RPMI7951 (cell line): ENCODE measurements at places on chromosomes 2 and 18. TPM values are rescaled to one million over a fixed set of nuclear protein-coding genes. Genes with fewer than 3 reads are reported as not detected.

DNA sequence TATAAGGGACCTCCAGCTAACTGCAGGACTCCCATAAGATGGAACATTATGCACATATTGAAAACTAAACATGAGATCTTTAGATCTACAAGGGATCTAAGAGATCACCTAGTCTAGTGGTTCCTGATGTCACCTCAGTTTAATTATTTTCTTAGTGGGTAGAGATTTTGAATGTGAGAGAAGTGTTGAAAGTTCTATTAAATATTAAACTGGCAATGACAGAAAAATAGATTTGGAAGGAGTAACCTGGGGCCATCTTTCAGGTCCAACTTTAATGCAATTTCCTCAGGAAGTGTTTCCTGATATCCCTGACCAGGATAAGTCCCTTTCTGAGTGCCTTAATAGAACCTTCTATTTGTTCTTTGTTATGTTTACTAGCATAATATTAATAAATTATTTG lies 29.1 kb upstream of the CPS1 start:
- DNase-seq = no peak

The PLGLB2 gene
- 0.60 and 1.2 TPM in 2 replicates for total RNA-seq

DNA sequence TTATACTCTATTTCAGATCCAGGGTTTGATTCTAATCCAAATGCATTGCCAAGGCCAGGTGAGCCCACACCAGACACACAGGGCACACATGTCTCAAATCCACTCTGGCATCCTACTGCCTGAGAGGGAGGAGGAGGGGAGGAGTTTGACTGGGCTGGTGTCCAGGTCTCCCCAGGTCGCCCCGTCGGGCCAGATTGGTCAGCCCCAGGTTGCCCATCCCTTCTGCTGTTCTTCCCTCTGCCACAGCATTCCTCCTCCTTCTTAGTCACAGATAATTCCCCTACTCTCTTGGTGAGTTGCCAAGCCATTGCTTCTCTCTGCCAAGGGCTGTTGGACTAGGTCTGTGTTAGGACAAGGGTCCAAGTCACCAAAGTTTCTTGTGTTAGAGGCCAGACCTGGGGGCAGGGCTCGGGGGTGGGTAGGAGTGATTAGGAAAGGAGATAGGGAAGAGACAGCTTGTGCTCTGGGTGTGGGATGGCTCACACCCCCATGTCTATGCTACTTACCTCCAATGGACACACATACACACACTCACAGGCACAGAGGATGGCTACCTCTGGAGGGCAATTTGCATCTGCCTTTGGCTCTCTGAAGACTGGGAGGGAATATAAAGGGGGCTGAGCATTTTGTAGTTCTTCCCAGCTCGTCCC lies 2.5 kb upstream of the EGR4 start:
- peak; percentile 26 for DNase-seq

DNA sequence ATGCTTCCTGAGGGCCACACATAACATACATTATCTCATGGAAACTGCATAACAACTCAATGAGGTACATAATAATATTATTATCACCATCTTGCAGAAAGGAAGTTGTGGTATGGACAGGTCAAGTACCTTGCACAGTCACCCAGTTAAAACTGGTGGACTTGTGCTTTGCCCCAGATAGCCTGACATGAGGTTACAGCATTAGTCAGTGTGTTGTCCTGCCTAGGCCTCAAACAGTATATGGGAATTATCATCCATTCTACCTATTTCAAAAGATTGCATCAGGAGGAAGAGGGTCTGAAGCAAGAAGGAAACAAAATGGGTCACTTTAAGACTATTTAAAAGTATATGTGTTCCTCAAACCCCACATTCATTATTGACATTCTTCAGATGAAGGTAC lies 5.4 kb upstream of the ANTXR1 start:
- DNase-seq = no peak

DNA sequence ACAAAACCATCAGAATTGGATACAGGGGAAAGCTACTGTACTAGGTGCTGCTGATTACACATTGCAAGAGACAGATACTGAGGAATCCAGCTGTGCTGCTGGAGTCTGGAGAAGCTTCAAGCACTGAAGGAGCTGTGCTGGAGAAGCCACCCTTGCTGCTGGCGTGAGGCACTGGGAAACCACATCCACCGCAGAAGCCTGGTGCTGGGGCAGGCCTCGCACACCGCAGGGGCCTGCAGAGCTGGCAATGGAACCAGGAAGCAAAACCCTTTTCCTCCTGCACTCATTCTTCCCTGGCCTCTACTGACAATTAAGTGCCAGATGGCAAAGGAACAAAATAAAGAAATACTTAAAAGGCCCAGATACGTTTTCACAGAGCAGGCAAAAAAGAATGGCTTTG lies 94.4 kb upstream of the MSH6 start:
- peak; percentile 6 for DNase-seq

DNA sequence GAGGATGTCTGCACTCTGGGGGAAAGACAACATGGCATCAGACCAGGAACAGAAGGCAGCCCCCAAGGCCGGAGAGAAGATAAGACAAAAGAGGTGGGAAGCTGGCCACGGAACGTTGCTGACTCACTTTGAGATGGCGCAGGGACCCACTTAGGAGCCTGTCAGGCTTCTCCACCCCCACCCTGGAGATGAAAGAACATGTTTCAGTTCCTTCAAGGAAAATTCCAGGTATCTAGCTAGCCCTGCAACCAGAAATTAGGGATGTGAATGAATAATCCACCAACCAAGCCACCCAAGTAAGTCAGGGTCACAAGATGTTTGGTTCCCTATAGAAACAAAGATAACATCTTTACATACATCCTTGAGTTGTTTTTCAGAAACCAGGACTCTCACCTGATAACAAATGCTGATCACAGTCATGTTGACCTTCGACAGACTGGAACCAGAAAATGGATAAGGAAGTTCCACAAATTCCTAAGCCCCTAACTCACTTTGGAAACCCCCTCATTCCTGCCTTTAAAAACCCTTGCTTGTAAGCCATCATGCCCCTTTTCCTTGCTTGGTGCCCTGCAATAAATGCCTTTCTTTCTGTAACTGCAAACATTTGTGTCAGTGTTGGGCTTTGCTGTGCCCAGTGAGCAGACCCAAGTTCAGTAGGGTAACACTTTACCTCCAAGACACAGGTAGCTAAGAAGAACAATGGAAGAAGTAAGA lies 31.9 kb downstream of the PSTPIP2 start:
- DNase-seq = no peak

The ARHGEF33 gene
- 0.24 and 0.59 TPM in 2 replicates for total RNA-seq

- no peak for DNase-seq
These were observed 150.1 kb downstream of the PTRHD1 start for GRCh38 chr2:24643051-24643450.

The TXNDC2 gene
- 0.10 and 0.12 TPM in 2 replicates for total RNA-seq

GRCh38 chr2:150027164-150027563 lies 439.6 kb upstream of the MMADHC start:
- no peak for DNase-seq

The DSG4 gene
- total RNA-seq = not detected in 2 replicates

GRCh38 chr2:176978921-176979320 lies 233.7 kb upstream of the HNRNPA3 start:
- DNase-seq = peak; percentile 18

GRCh38 chr2:102736410-102737409 lies 25.1 kb upstream of the TMEM182 start:
- peak; percentile 66 for DNase-seq

DNA sequence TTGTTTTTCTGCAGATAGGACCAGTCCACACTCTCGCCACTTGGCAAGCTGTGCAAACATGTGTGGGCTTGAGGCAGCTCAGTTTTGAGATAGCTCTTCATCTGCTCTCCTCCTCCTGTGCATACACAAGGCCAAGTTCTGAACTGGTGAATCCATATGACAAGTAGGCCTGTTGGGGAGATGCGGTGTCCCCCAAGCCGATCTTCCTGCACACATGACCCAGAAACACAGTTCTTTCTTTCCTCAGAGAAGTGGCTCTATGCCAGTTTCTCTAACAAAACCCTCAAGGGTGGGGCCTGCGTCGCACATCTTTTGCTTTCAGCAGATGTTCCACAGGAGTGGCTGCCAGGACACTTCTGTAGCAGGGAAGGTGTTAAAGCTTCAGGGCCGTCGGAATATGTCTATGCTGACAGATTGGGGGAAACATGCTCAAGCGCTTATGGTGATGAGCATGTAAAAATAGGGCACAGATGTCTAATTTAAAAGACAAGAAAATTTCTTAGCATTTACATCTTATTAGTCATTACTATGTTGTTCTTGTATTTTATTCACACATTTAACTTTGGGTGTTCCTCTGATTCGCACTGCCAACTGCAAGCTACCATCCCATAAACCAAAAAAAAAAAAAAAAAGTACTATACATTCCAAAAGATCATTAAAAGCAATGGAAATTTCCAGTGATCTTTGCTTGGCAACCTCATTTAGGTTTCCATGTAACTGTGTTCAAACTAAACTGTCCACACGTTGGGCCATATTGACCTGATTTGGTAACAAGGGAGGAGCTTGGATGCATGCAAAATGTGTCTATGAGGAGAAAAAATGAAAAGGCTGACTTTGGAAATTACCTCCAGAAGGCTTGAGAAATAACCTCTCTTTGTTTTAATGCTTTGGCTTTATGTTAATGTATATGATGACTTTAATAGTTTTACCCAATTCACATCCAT lies 1055.5 kb upstream of the KLHL29 start:
- DNase-seq = no peak

DNA sequence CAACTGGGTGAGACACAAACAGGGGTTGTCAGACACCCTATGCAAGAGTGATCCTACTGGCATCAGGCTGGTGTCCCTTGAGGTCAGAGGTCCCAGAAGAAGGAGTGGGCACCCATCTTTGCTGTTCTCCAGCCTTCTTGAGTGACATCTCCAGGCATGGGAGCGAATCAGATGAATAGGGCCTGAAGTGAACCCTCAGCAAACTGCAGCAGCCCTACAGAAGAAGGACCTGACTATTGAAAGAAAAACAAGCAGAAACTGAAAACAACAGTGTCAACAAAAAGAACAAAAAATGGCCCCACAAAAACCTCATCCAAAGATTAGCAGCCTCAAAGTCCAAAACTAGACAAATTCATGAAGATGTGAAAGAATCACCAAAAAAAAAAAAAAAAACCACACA lies 1229.7 kb upstream of the CRIM1 start:
- DNase-seq = no peak

GRCh38 chr18:11369556-11369955 lies 220.2 kb upstream of the PIEZO2 start:
- no peak for DNase-seq
